A549 (cell line): ENCODE measurements at places on chromosomes 5 and 9.

DNA sequence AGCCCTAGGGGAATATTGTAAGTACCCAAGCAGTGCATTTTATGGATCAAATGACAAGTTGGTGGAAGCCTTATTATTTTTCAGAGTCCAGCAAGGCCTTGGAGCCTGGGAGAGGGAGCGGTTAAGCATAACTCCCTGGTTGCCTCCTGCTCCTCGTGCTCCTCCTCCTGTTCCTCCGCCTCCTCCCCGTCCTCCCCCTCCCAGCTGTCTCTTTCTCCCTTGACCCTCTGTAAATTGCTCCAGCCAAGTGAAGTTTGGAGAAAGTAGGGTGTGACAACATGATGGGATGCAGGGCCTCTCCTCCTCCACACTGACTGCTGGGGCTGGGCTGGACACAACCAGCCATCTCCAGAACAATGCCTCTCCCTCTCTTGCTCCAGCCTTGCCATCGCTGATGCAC lies 586.9 kb downstream of the CCDC171 start:
- DNase-seq = no peak

GRCh38 chr9:128409978-128410377 lies 10.7 kb upstream of the CERCAM start:
- DNase-seq = peak; percentile 59

DNA sequence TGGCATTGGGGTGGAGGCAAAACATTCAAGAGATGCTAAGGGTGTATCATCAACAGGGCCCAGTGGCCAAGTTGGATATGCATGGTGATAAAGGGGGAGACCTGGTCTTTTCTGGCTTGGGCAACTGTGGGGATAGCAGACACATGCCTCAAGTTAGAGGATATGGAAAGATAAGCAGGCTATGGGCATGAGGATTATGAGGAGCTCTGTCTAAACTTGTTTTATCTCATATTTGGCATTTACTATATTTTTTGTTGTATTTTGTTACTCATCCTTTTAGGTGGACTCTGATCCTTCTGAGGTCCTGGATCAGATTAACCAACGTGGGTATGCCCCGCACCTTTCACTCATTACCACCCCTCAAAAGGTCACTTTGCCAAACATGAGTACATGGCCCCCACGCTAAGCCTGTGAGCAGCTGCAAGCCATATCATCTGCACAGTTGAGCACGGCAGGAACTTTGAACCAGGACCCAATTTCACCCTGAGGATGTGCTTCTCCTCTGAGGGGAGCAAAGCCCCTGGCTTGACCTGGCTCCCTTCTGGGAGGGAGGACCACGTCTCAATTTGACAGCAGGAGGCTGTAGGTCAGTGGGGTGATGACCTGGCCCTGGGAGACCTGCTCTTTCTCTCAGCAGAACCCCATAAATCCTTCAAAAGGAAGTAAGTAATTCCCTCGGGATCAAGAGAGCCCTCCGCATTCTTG lies 71.1 kb upstream of the CD180 start:
- DNase-seq = no peak

- DNase-seq = no peak
Measured at GRCh38 chr5:161305601-161306000, 240.9 kb downstream of the GABRB2 start.

GRCh38 chr5:174293006-174293405 lies 247.5 kb downstream of the NSG2 start:
- DNase-seq = no peak

DNA sequence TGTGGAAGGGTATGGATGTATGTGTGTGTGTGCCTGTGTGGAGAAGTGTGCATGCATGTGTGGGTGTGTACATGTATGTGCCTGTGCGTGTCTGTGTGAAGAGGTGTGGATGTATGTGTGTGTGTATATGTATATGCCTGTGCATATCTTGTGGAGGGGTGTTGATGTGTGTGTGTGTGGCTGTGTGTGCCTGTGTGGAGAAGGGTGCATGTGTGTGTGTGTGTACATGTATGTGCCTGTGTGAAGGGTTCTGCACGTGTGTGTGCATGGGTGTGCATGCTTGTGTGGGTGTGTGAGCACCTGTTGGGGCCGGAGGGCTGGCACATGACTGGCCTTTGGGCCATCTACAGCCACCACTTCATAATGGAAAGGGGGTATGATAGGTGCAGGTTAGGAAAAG lies 291.4 kb downstream of the IRX2 start:
- no peak for DNase-seq

- no peak for DNase-seq
Measured at GRCh38 chr9:116605060-116605459, 82.0 kb upstream of the TRIM32 start.
